ENCODE measurements at places on chromosomes 2 and 18. TPM values are rescaled to one million over a fixed set of nuclear protein-coding genes. Genes with fewer than 3 reads are reported as not detected.

The FLACC1 gene
- 1.2 TPM for total RNA-seq

- no peak for DNase-seq
These were observed 375.5 kb upstream of the TRIB2 start for GRCh38 chr2:12341215-12341614.

DNA sequence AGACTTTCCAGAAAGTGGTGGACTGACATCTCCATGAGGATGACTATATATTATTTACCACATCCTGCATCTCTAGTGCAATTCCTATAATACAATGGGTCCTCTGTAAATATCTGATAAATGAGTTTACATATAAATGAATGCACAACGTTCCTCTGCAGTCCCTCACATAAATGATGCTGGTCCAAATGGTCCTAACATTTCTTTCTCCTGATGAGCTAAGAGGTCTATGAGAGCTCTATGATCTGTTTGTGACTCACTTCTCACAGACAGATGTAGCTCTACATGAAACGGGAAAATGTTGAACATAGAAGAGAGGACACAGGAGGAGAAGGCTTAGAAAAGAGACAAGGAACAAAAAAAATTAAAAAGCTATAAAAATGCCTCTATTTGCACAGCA lies 201.2 kb upstream of the PIK3C3 start:
- DNase-seq, result no peak

The INHBB gene
- 35.0 TPM for total RNA-seq

DNA sequence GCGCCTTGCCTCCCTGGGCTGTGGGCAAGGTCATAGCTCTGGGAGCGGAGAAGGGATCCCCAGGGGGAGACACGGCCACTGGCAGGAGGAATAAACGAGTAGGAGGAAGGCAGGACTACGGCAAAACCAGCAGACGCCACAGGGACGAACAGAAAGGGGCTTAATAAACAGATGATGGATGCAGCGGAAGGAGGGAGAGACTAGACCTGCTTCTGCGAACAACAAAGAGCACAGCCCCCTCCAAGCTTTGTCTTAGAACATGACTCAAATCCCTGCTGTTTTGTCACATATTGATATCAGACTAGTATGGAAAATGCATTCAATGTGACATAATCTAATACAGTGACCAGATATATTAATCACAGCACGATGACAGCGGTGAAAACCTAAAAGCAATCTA lies 155.9 kb upstream of the TPO start:
- no peak for DNase-seq

- DNase-seq, result no peak
These were observed 5.1 kb upstream of the PPIG start for GRCh38 chr2:169579044-169579443.

DNA sequence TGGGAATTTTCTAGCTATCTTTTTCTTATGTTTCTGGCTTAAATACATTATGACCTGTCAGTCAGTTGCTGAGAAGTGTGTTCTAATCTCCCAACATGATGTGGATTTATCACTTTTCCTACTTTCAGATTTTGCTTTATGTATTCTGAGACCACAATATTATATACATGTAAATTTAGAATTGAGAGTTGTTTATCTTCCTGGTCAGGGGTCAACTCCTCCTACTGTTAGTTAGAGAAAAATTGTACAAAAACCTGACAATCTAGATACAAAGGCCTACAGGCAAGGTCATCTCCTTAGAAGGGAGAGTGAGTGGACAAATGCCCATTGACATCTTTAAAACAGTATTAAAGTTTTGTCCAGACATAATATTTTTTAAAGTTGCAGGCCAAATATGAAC lies 30.6 kb downstream of the C18orf63 start:
- no peak for DNase-seq

GRCh38 chr2:205427112-205427511 lies 255.2 kb upstream of the NRP2 start:
- no peak for DNase-seq

GRCh38 chr2:193693758-193694157 lies 1499.0 kb upstream of the TMEFF2 start:
- no peak for DNase-seq

The KRTCAP3 gene
- total RNA-seq, result 31.2 TPM

GRCh38 chr2:210269148-210269547 lies 43.9 kb upstream of the ACADL start:
- no peak for DNase-seq

DNA sequence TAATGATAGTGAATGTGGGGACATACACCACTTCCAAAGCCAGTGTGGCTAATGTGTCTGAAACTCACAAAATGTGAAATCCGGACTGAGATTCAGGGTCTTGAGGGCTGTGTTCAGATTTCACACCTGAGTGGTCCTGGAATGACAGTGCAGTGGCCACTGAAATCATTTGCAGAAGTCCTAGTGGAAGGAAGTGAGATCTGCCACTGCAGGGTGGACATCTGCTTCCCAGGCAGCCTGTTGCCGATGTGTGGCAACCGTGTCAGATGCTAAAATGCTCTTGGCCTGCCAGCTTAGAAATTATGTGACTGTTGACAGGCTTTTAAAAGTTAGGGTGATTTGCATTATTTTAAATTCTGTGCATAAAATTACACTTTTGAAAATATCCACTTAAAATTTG lies 77.8 kb upstream of the TMEM200C start:
- no peak for DNase-seq

The SCYGR5 gene
- total RNA-seq, result not detected

DNA sequence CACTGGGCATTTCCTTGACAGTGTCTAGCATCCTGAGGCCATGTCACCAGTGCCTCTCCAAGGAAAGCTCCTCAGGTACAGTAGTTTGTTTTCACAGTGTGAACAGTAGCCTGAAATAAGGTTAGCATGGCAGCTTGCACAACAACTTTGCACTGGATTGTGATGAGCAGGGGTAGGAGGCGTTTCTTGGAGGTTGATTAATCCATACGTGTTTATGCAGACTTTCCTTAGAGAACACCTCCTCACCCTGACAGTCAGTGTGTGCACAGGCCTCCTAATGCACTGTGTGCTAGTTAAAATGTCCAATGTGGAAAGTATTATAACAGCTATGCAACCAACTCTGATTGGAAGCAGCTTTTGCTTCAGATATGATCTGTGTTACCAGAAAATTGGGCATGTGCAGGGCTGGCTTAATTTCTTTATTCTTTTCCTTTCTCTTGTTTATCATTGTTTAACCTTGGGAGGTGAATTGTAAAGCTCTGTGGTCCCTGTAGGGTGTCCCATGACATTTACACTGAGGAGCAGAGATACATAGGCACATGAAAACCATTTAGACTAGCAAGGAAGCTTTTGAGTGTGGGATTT lies 77.2 kb upstream of the LDAH start:
- DNase-seq, result no peak

GRCh38 chr2:185771396-185771795 lies 32.8 kb downstream of the FSIP2 start:
- DNase-seq, result no peak

DNA sequence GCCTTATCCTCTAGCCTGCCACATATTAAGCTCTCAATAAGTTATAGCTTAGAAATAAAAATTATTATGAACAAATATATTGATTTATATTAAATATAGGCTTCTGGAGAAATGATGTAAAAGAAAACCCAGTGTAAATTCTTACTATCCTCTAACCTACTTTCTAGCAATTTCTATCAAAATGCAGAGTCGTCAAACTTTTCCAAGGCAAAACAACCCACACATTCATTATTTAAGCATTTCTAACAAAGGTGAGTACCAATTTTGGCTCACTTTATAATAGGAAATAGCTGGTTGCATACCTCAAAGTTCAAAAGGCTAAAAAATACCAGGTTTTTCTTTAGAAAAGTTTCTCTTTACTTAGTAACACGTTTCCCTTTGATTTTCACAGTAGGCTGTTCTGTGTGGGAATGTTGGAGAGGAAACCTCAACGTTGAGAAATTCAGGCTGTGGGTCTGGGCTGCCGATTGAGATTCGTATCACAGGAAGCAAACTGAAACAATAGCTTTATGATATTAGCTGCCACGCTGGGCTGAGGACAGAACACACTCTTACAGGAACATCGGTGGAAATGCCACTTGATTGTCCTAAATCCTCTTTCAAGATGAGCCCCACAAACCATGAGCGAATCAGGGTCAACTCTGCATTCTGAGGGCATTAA lies 53.0 kb downstream of the EPAS1 start:
- DNase-seq, result no peak

DNA sequence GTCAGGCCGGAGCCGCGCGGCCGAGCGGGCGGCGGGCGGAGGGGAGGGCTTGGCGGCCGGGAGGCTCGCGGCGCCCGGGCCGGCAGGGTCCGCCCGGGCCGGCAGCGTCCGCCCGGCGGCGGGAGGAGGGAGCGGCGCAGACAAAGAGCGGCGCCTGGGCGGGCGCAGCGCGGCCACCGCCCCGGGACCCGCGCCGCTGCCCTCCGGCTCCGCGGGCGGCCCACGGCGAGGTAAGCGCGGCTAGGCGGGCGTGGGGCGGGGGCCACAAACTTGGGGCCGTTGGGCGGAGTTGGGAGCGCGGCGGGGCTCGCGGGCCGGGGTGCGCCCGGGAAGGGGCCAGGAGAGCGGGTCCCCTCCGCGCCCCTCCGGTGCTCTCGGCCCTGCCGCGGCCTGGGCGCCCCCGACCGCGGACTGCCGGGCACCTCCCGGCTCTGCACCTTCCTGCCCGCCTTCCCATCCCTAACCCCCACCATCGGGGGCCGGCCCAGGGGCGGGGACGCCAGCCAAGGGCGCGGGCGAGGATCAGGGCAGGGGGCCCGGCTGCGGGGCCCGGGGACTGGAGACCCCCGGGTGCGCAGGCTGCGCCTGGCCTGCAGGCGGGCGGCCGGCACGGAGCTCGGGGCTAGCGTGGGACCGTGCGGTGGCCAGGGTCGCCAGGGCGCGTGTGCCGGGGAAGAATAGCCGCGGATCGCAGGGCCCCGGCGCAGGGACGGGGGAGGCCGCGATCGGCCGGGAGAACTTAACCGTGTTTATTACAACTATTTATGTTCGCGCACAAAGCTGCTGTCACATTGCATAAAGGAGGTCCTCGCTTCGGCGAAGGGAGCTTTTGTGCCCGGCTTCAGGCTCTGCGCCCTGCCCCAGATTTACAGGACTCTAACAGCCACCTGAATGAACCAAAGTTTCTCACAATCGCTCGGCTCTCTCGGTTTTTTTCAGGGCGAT lies at the start of gene NCK2:
TSS of gene NCK2 (plus strand) at position 4 of the 945 bp plus-strand sequence. CDS start 110,152 bp downstream, outside the sequence.
- no peak for DNase-seq

GRCh38 chr2:213057977-213058376 lies 93.4 kb downstream of the IKZF2 start:
- no peak for DNase-seq

The ASB18 gene
- total RNA-seq, result not detected

The CRACDL gene
- 0.96 TPM for total RNA-seq

The THSD7B gene
- total RNA-seq, result 2.1 TPM

The HRH4 gene
- total RNA-seq, result 0.16 TPM

The CACNB4 gene
- 11.5 TPM for total RNA-seq

The CD207 gene
- 0.33 TPM for total RNA-seq

The NMS gene
- not detected for total RNA-seq

GRCh38 chr18:33576999-33577646 lies 896 bp upstream of the ASXL3 start:
- DNase-seq, result no peak

GRCh38 chr2:191631754-191632153 lies 46.2 kb upstream of the NABP1 start:
- peak; percentile 46 for DNase-seq

DNA sequence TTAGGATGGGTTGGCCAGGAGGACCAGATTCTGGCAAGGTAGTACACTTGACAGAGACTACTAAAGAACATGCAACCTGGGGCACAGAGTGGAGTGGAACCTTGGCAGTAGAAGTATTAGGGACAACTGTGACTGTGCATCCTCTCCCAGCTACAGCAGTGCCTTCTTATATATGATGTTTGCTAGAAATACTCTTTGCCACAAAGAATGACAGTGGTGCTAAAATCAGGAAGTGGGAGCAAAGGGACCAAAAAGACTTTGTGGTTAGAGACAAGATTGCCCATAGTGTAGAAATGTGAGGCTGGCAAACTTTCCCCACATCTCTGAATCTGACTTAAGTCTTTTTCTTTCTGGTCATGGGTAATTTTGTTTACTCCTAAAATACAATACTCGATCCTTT lies 9.4 kb upstream of the SLC38A11 start:
- no peak for DNase-seq

GRCh38 chr2:675982-676646 lies 1.1 kb downstream of the TMEM18 start:
- no peak for DNase-seq

GRCh38 chr2:37849911-37850310 lies 75.2 kb upstream of the RMDN2 start:
- DNase-seq, result no peak

The MYCN gene
- total RNA-seq, result 0.59 TPM

- no peak for DNase-seq
These were observed 91.8 kb downstream of the KLHL29 start for GRCh38 chr2:23476786-23477185.

DNA sequence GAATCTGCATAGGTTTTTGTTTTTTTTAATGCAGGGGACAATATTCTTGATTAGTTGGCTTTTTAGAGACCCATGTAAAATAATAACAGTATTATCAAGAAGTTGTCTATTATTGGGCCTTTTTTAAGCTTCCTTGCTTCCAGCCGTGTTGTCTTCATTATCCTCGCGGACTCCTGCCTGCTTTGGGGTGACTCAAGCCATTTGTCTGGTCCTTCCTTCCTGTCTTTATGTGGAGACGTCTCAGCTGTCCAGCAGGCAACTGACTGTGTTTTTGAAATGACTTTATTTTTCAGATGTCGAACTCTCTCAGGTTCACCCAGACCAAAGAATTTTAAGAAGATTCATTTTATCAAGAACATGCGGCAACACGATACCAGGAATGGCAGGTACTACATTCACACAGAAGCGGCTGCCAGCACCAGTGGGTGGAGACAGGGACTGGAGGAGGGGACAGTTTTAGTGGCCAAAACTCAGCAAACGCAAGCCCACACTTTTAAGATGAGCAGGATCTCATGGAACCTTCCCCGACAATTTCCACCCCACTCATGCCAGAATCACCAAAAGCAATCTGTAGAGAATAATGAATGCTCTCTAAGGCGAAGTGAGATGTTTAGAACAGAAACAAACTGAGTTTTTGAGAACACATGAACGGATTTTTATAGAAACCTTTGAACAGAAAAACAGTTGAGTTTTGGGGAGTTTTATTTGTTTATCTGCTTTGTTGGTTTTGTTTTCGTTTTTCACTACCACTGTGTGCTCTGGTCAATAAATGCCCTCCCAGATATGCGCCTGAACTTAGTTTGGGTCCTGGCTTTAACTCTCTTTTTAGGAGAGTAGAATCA lies 59.1 kb downstream of the CABLES1 start:
- DNase-seq, result peak; percentile 45

The ANKRD30B gene
- 11.0 TPM for total RNA-seq

DNA sequence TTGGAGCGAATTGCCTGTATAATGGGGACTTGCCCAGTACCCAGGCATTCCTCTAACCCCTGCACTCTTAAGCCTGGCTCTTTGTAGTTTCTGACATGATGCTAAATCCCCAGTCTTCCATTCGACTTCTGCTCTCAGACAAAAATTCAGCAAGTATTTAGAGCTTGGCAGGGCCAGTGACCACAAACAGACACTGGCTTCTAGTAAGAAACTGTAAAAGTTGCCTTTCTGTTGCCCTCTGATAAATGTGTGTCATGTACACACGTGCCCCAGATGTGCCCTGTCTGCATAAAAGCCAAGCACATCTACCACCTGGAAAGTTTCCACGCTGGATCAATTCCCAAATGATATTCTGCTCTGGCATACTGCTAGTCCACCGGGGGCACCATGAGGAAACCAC lies 18.0 kb downstream of the PAX3 start:
- no peak for DNase-seq

GRCh38 chr2:31967790-31968189 lies 43.0 kb downstream of the MEMO1 start:
- no peak for DNase-seq
